ENCODE measurements at places on chromosomes 5 and 9.

- H3K36me3 ChIP-seq = no peaks in the 10 kb centered on the region
- no peak overlapping the region for H3K27ac ChIP-seq
- no peak overlapping the region for H3K4me3 ChIP-seq
- H3K27me3 ChIP-seq = no peaks in the 10 kb centered on the region
Observed at GRCh38 chr5:3490957-3491507, 104.6 kb upstream of the IRX1 start.

GRCh38 chr5:143359869-143360268 is 43.6 kb downstream of the NR3C1 start:
- H3K27ac ChIP-seq = no peak overlapping the region
- peaks cover 50% of the 10 kb centered on the region for H3K4me1 ChIP-seq
- H3K4me3 ChIP-seq = no peak overlapping the region

- DNase-seq = no peak
- H3K4me3 ChIP-seq = no peak overlapping the region
- H3K36me3 ChIP-seq = peaks cover 63% of the 10 kb centered on the region
- no peaks in the 10 kb centered on the region for H3K4me1 ChIP-seq
- H3K27me3 ChIP-seq = no peaks in the 10 kb centered on the region
Observed at GRCh38 chr9:114633438-114634089, 22.5 kb downstream of the TMEM268 start.

- H3K4me3 ChIP-seq = no peak overlapping the region
- no peaks in the 10 kb centered on the region for H3K36me3 ChIP-seq
- DNase-seq = no peak
- no peaks in the 10 kb centered on the region for H3K27me3 ChIP-seq
- H3K4me1 ChIP-seq = no peaks in the 10 kb centered on the region
Observed at GRCh38 chr5:145902421-145902820, 29.6 kb upstream of the GRXCR2 start.

- no peaks in the 10 kb centered on the region for H3K27me3 ChIP-seq
- H3K4me3 ChIP-seq = no peak overlapping the region
- H3K27ac ChIP-seq = peak overlapping the region; percentile 85
- DNase-seq = no peak
Observed at GRCh38 chr9:97907046-97907445, 15.3 kb downstream of the TRMO start.

GRCh38 chr5:144042156-144042555 is 128.3 kb downstream of the YIPF5 start:
- H3K27me3 ChIP-seq = no peaks in the 10 kb centered on the region
- no peak overlapping the region for H3K4me3 ChIP-seq
- peak; percentile 12 for DNase-seq
- H3K27ac ChIP-seq = no peak overlapping the region
- H3K4me1 ChIP-seq = no peaks in the 10 kb centered on the region
- no peaks in the 10 kb centered on the region for H3K36me3 ChIP-seq

DNA sequence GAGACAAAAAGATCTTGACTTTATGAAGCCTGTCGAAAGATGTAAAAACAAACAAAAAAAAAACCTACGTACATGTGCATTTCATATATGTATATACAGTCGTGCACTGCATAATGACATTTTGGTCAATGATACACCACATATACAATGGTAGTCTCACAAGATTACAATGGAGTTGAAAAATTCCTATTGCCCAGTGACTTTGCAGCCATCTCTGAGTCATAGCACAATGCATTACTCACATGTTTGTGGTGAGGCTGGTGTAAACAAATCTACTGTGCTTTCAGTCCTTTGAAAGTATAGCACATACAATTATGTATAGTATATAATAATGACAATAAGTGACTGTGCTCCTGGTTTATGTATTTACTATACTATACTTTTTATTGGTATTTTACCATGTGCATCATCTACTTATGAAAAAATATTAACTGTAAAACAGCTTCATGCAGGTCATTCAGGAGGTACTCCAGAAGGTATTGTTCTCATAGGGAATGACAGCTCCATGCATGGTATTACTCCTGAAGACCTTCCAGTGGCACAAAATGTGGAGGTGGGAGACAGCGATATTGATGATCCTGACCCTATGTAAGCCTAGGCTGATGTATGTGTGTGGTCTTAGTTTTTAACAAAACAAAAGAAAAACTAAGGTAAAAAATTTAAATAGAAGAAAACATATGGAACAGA is 73.7 kb upstream of the FST start:
- no peaks in the 10 kb centered on the region for H3K27me3 ChIP-seq
- H3K36me3 ChIP-seq = no peaks in the 10 kb centered on the region
- H3K27ac ChIP-seq = no peak overlapping the region
- no peak for DNase-seq
- H3K4me3 ChIP-seq = no peak overlapping the region

DNA sequence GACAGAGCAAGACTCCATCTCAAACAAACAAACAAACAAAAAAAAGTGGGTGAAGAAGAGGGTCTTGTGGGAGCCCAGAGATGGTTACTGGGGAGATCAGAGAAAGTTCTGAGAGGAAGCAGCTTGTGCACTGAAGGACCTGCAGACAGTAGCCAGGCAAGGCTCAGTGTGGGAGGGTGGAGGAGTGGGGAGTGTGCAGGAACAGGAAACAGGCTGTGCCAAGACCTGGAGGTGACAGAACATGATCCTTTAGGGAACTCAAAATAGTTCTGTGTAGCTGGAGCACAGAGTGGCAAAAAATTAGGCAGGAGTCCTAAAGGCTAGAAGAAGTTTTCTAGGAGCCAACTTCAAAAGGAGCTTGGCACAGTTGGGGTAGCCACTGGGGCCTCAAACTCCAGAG is 19.2 kb upstream of the NANS start:
- H3K27me3 ChIP-seq = no peaks in the 10 kb centered on the region
- no peaks in the 10 kb centered on the region for H3K36me3 ChIP-seq
- DNase-seq = no peak
- peaks cover 16% of the 10 kb centered on the region for H3K4me1 ChIP-seq
- no peak overlapping the region for H3K27ac ChIP-seq

DNA sequence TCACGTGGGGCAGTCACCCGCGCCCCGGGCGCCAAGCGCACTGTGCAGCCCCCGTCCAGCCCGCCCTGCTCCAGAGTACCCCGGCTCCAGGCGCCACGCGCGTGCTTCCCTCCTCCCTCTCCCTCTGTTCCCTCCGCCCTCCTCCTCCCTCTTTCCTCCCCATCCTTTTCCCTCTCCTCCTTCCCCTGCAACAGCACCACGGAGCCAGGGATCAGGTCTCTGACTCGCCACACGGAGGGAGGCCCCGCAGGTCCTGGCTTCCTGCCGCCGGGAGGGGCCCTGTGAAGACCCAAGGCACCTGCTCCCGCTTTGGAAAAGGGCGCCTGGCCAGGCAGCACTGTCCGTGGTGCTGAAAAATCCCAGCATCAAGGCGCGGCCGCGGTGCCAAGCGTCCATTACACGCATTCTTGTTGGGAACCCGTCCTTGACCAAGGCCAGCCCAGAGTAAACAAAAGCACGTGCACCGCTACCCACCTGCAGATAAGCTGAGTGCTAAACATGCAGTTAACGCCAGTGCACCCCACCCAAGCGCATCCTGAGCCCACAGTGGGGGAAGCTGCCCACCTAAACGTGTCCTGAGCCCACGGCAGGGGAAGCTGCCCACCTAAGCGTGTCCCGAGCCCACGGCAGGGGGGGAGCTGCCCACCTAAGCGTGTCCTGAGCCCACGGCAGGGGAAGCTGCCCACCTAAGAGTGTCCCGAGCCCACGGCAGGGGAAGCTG is 21.7 kb downstream of the SLC6A18 start:
- no peak overlapping the region for H3K4me3 ChIP-seq
- no peaks in the 10 kb centered on the region for H3K4me1 ChIP-seq
- H3K27me3 ChIP-seq = peaks cover 10% of the 10 kb centered on the region

DNA sequence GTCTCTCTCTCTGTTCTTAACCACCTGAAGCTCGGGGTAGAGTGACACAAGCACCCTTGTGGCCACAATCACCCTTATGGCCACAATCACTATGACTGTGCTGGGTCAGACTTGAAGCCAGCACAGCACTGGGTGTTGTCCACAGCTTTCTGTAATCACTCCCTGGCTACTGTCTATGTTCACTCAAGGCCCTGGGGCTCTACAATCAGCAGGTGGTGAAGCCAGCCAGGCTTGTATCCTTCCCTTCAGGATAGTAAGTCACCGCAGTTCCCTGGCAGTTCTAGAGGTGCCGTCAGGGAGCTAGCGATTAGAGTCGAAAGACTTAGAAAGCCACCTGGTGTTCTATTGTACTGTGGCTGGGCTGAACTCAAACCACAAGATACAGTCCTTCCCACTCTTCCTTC is 44.2 kb downstream of the GDA start:
- no peak overlapping the region for H3K27ac ChIP-seq
- H3K36me3 ChIP-seq = no peaks in the 10 kb centered on the region
- no peaks in the 10 kb centered on the region for H3K4me1 ChIP-seq
- H3K4me3 ChIP-seq = no peak overlapping the region

GRCh38 chr9:109969573-109970237 is 189.7 kb downstream of the PALM2AKAP2 start:
- H3K36me3 ChIP-seq = no peaks in the 10 kb centered on the region
- no peak overlapping the region for H3K4me3 ChIP-seq
- no peak for DNase-seq
- H3K27ac ChIP-seq = peak overlapping the region; percentile 16

DNA sequence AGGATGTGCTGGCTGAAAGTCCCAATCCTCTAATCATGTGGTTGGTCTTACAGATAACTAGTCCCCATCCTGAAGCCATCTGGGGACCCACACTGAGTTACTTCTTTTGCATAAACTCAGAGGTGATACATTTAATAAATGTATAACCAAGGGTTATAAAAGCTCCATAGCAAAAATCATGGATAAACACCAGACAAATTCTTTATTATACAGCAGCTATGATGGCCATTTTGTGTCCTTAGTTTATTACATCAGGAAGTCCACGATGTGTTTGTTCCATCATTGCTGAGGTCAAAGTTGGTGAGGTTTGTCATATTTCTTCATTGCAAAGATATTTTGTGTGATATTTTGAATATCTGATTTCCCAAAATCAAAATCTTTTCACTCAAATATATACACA is 80.2 kb downstream of the GCNT1 start:
- no peaks in the 10 kb centered on the region for H3K36me3 ChIP-seq
- no peak overlapping the region for H3K27ac ChIP-seq

DNA sequence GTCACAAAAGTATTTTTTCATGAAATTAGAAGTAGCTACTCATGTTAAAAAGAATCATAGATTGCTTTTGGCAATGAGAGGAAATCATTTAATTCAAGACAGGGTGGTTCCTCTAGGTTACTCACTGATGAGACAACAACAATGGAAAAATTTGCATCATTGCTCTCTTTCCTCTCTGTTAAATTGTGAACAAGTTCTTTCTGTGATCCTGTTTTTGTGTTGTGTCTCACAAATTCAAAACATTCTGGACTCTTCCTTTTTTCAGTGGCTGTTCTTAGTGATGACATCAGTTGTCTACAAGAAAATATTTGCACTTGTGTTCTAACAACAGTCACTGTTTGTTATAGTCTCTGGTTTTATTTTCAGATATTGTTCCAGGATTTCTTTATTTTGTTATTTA is 95.3 kb downstream of the XRCC4 start:
- H3K4me1 ChIP-seq = no peaks in the 10 kb centered on the region
- no peak overlapping the region for H3K27ac ChIP-seq
- no peaks in the 10 kb centered on the region for H3K27me3 ChIP-seq

DNA sequence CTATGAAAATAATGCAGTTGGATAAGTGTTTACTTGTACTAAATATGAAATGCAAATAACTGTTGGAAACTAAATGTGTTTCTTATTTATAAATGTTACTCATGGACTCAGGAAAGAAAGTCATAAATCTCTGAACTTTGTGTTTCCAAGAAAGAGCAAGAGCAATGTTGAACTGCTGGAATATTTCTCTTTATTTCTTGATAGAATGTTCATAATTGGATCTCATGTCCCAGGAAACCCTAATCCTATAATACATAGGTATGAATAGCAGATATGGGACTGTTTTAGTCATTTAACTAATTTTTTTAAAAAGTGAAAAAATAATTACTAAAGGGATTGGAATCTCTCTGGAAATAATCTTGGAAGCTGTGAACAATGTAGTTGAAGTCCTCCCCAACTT is 245.0 kb upstream of the ACTBL2 start:
- no peak for DNase-seq
- H3K4me1 ChIP-seq = no peaks in the 10 kb centered on the region
- H3K27me3 ChIP-seq = no peaks in the 10 kb centered on the region
- H3K36me3 ChIP-seq = no peaks in the 10 kb centered on the region
- no peak overlapping the region for H3K27ac ChIP-seq

DNA sequence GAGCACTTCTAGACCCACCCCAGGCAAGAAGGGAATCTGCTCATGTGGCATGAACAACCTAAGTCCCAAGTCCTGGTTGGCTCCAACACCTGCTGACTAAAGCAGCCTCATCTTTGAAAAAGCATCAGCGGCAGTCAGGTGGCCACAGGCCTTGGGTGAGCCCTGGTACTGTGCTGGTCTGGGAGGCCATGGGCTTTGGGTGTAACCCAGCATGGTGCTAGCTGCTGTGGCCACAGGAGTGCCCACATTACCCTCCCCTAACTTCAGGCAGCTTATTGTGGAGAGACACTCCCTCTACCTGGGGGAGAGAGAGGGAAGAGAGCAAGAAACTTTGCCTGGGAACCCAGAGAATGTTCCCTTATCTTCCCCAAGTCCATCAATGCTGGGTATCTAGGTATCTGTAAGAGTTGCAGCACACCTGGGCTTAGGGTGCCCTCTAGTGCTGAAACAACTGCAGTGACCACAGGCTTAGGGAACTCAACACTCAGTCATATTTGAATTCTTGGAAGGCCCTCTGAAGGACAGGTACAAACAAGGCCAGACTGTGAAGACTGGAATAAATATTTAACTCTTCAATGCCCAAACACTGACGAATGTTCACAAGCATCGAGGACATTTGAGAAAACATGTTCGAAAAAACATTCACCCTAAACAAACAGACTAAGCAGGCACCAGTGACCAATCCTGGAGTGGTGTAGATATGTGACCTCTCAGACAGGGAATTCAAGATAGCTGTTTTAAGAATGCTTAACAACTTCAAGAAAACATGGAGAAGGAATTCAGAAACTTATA is 69.9 kb upstream of the OR2K2 start:
- H3K4me1 ChIP-seq = no peaks in the 10 kb centered on the region
- no peak for DNase-seq
- H3K4me3 ChIP-seq = no peak overlapping the region
- H3K27me3 ChIP-seq = no peaks in the 10 kb centered on the region
- no peak overlapping the region for H3K27ac ChIP-seq

GRCh38 chr5:141680751-141681201 is 1.3 kb downstream of the ARAP3 start:
- DNase-seq = no peak
- no peaks in the 10 kb centered on the region for H3K27me3 ChIP-seq

GRCh38 chr5:172361566-172362238 is 78.1 kb upstream of the UBTD2 start:
- H3K4me3 ChIP-seq = no peak overlapping the region
- no peaks in the 10 kb centered on the region for H3K36me3 ChIP-seq
- no peak overlapping the region for H3K27ac ChIP-seq
- DNase-seq = no peak
- no peaks in the 10 kb centered on the region for H3K4me1 ChIP-seq

DNA sequence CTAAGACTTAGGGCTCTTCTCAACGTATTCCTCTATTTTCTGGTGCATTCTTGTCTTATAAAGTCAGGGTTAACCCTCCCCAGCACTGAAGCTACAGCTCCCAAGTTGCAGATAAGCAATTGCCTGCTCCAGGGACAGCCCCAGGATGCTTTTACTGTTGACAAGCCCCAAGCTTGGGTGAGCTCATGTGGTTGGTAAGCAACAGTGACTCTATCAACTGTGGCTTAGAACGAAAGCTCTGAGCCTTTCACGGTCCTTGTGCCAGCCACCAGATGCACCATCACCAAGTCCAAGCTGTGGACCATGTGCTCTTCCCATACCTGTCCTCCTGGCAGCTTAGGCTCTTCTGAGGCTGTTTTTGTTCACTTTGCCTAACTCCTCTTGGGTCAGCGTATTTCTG is 13.5 kb downstream of the ADRB2 start:
- no peaks in the 10 kb centered on the region for H3K27me3 ChIP-seq
- H3K4me3 ChIP-seq = no peak overlapping the region
- DNase-seq = no peak
- H3K36me3 ChIP-seq = no peaks in the 10 kb centered on the region
